ENCODE measurements at places on chromosomes 7 and 10. TPM values are rescaled to one million over a fixed set of nuclear protein-coding genes. Genes with fewer than 3 reads are reported as not detected.

DNA sequence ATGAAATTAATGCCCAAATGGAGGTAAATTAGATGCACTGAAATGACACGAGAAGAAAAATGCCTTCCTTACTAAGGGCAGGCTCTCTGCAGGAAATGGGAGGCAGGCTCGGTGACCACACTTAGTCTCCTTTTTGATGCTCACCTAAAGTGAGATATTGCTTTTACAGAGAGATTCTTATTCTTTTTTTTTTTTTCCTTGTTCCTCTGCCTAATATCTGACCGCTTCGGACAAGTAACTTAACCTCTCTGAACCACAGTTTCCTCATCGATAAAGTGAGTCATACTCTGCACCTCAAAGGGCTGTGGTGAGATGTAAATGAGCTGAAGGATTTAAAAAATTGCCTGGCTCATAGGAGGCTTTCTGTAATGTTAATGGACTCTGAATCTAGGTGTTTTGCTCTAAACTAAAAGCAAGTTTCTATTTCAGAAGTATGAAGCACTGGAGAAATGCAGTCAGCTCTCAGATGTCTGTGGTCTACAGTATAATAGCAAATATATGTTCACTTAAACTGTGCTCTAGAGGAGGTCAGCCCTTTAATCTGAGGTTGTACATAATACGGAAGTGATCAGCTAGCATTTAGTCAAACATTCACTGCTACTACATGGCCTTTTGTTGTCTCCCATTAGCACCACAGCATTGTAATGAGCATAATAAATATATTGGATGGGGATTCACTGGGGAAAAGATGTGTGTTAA, 23.2 kb downstream of the NKX2-3 start:
- DNase-seq = no peak

- DNase-seq = no peak
Measured at GRCh38 chr10:132544744-132545658, 7.4 kb downstream of the INPP5A start.

The ANXA8L1 gene
- not detected for polyA plus RNA-seq

- no peak for DNase-seq
Measured at GRCh38 chr7:105990141-105990540, 27.1 kb downstream of the CDHR3 start.

GRCh38 chr10:85642421-85643170, 724.0 kb downstream of the GRID1 start:
- DNase-seq = no peak

DNA sequence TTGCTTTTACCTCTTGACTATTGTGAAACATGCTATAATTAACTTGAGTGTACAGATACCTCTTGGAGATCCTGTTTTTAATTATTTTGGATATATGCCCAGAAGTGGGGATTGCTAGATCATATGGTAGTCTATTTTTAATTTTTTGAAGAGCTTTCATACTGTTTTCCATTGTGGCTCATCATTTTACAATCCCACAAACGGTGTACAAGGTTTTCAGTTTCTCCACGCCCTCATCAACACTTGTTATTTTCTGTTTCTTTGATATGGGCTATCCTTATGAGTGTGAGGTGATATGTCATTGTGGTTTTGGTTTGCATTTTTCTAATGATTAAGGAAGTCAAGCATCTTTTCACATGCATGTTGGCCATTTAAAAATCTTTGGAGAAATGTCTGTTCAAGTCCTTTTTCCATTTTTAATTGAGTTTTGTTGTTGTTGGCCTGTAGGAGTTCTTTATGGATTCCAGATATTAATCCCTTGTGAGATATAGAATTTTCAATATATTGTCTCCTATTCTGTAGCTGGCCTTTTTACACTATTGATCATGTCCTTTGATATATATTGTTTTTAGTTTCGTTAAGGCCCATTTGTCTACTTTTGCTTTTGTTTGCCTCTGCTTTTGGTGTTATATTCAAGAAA, 7.5 kb downstream of the AGK start:
- no peak for DNase-seq

The CPEB3 gene
- 3.9 TPM for polyA plus RNA-seq

DNA sequence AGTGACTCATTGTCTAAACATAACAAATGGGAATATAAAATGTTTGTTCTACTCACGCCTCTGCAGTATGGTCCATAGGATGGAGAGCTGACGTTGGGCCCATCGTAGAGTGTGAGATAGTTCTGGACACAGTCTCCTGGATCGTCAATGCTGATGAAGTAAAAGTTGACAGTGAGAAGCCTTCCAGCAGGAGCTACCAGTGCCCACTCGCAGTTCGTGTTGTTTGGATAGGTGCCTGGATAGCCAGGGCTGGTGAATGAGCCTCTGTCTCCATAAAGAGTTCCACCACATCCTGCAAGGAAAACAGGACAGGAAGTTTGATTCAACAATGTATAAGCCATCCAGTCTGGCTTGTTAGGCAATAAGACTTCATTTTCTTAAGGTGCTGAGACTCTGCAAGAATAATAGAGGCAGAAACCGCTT, 79.6 kb downstream of the OR13A1 start:
- DNase-seq = no peak

The MSMB gene
- not detected for polyA plus RNA-seq

DNA sequence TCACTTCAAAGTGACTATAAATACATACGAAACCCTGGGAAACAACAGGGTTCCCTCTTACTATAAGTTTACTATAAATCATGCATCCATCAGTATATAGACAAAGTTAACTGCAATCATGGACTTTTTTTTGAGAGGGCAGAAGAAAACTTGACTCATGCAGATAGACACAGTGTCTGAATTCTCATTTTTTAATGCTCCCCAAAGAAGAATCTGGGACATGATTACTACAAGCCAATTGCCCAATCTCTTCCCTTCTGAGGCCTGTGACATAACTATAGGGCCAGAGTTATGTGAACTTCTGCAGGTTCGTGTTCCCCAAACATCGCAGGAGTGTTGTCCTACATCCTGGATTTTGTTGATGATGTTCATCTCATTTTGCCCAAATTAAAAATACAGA, 376.5 kb downstream of the KCNMA1 start:
- no peak for DNase-seq

GRCh38 chr7:143914938-143915652, 13.1 kb upstream of the TCAF1 start:
- no peak for DNase-seq

DNA sequence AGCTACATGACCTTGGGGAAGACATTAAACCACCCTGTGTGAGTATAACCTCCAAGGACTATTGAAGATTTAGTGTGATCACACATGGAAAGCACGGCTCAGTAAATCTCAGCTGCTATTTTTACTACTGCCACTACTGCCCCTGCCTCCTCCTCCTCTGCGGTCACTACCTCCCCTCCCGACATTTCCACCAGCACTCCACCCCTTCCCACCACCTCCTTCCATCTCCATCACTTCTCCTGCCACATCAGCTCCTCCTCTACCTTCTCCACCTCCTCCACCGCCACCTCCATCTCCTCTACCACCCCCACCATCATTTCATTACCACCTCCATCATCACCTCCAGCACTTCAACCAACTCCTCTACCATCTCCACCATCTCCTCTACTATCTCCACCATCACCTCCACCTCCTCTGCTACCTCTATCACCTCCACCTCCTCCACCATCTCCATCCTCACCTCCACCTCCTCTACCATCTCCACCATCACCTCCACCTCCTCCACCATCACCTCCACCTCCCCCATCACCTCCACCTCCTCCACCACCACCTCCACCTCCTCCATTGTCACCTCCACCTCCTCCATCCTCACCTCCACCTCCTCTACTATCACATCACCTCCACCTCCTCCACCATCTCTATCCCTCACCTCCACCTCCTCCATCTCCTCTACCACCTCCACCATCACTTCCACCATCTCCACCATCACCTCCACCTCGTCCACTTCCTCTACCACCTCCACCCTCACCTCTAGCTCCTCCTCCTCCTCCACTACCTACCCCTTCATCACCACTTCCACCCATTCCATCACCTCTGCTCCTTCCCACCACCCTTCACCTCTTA, 69.4 kb downstream of the GRB10 start:
- DNase-seq = no peak

GRCh38 chr10:15558136-15558535, 161.6 kb downstream of the ITGA8 start:
- DNase-seq = no peak

GRCh38 chr7:133735222-133735621, 391.9 kb upstream of the LRGUK start:
- DNase-seq = no peak

- no peak for DNase-seq
Measured at GRCh38 chr7:132423594-132424200, 152.6 kb downstream of the PLXNA4 start.

The NUDT13 gene
- polyA plus RNA-seq = 4.8 TPM

The LRRC18 gene
- 0.10 TPM for polyA plus RNA-seq

The NPY4R2 gene
- polyA plus RNA-seq = not detected

GRCh38 chr10:3290550-3290949, 118.0 kb upstream of the PITRM1 start:
- no peak for DNase-seq

DNA sequence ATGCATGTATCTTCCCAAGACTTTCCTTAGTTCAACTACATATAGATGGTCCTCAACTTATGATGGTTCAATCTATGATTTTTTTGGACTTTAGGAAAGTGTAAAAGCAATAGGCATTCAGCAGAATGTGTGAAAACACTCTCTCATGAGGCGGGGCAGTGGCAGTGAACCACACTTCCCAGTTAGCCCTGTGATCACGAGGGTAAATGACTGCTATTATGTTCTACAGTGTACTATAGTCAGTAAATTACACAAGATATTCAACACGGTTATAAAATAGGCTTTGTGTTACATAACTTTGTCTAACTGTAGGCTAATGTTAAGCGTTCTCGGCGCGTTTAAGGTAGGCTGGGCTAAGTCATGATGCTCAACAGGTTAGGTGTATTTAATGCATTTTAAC, 169.3 kb downstream of the AMPH start:
- DNase-seq = no peak

DNA sequence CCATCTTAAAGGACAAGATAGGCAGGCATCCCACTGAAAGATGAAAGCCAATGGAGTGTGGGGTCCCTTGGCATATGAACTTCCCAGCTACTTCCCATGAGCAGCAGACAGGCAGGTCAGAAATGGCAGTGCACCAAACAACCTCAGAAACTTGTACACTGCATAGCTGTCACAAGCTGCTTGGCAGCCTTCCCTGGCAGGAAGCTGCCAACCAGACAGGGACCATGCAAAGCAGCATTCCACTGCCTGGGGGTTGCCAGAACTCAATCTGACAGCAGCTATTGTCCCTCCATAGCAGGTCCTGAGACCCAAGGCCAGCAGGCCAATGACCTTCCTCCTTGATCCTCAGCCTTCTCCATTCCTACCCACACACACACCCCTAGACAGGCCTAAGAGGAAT, 139.5 kb downstream of the PLCE1 start:
- no peak for DNase-seq

The NEUROG3 gene
- not detected for polyA plus RNA-seq

- no peak for DNase-seq
Measured at GRCh38 chr7:28005847-28006231, 174.8 kb downstream of the JAZF1 start.

DNA sequence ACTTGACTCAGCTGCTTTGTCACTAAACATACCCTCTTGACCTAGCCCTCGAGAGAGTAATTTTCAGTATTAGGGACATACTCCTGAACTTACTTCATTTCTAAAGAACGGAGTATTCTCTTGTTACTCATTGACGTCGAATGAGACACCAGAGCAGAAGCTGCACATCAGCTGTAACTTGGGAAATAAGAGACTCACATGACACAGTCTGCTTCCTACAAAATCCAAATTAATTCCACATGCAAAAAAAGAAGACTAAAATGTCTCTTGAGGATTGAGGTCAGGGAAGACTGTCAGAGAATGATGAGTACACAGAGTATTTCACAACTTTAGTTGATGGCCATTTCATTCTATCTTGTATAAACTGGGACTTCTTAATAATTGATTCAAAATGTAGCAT, 114.7 kb upstream of the EGFR start:
- no peak for DNase-seq

DNA sequence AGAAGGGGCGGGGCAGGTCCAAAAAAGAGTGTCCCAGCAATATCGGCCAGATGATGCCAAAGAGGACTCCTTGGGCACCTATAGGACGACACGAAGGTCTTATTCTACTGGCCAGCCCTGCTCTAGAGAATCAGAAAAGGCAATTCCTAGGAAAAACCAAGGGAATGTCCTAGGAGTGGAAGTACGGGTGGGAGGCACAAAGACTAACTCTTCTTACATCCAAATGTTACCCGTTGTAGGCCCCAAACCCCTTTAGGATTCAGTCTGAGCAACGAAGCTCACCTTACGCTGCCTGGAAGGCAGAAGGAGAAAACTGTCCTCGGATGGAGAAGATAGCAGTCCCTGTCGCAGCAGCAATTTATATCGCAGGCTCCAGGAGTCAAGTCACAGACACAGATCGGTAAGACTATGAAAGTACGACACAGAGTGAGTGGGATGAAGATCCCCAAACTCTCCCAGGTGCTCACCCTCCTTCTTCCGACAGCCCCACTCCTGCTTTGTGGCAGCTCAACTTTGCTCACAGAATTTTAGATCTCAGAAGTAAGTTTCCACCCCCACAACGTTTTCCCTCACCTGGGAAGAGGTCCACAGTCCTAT, 558 bp downstream of the TCTN3 start:
- no peak for DNase-seq

- DNase-seq = no peak
Measured at GRCh38 chr7:90708841-90709317, 112.8 kb downstream of the CDK14 start.

DNA sequence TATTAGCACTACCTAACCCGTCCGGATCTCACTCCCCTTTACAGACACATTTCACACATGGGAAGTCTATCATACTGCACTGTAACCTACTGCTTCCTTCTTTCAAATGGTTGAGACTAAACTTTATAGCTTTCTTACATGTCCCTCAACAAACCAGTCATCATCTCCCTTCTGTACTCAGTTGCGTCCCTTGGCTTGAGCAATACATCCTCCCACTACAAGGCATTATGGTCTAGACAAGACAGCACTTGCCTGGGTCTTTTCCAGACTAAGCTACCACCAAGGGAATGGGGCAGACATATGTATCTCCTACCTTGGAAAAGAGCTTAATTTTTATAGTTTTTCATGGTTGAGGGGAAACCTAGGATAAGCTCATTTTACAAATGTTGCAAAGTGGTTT, 575.2 kb downstream of the KCNMA1 start:
- no peak for DNase-seq

- no peak for DNase-seq
Measured at GRCh38 chr7:107944411-107945169, 53.6 kb downstream of the DLD start.

The PDZD7 gene
- polyA plus RNA-seq = 1.3 TPM

DNA sequence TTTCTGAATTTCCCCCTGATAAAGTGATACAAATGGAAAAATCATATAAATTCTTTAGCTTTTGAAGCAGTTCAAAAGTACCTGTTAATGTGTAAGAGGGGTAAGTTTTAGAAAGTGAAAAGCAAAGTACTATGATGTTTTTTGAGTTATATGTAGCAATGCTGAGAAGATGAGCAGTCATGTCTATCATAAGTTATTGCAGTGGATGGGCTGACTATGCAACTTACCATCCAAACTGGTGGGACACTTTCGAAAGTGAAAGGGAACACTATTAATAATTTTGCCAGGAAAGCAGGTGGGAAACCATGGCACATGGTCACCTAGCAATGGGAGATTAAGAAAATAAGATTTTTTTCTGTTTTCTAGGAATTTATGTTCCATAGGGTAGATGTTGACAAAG, 4.1 kb downstream of the MINPP1 start:
- DNase-seq = no peak

Data from right renal pelvis (tissue), 4 donors.